ENCODE measurements at places on chromosomes 4 and X. TPM values are rescaled to one million over a fixed set of nuclear protein-coding genes. Genes with fewer than 3 reads are reported as not detected.

UPF3B gene
- 3.8 TPM for total RNA-seq

KLF8 gene
- 3.3 TPM for total RNA-seq

NR0B1 gene
- total RNA-seq: 0.27 TPM

PROM1 gene
- total RNA-seq: 61.3 TPM

TBC1D8B gene
- total RNA-seq: 7.3 TPM

ABCD1 gene
- 7.2 TPM for total RNA-seq

RBMXL3 gene
- not detected for total RNA-seq

UGT2A1 gene
- total RNA-seq: 0.31 TPM

TCEAL8 gene
- total RNA-seq: 121 TPM

SLC9B1 gene
- 2.6 TPM for total RNA-seq

- H3K4me3 ChIP-seq: no peak overlapping the region
- H3K36me3 ChIP-seq: no peaks in the 10 kb centered on the region
- peak overlapping the region; percentile 7 for H3K27ac ChIP-seq
- no peak for DNase-seq
Observed at GRCh38 chrX:155755706-155756337, 125.3 kb upstream of the VAMP7 start.

- H3K27ac ChIP-seq: peak overlapping the region; percentile 44
- DNase-seq: peak; percentile 56
- peaks cover 26% of the 10 kb centered on the region for H3K4me1 ChIP-seq
- H3K27me3 ChIP-seq: peaks cover 33% of the 10 kb centered on the region
Observed at GRCh38 chr4:78058591-78059523, 1.7 kb downstream of the FRAS1 start.

- H3K36me3 ChIP-seq: no peaks in the 10 kb centered on the region
- no peak overlapping the region for H3K27ac ChIP-seq
- H3K4me3 ChIP-seq: no peak overlapping the region
- H3K27me3 ChIP-seq: no peaks in the 10 kb centered on the region
- DNase-seq: no peak
- no peaks in the 10 kb centered on the region for H3K4me1 ChIP-seq
Observed at GRCh38 chr4:55568905-55569504, 22.3 kb upstream of the CLOCK start.

- no peaks in the 10 kb centered on the region for H3K27me3 ChIP-seq
- H3K36me3 ChIP-seq: no peaks in the 10 kb centered on the region
- H3K4me1 ChIP-seq: no peaks in the 10 kb centered on the region
- H3K4me3 ChIP-seq: no peak overlapping the region
Observed at GRCh38 chr4:165834116-165834515, 38.9 kb upstream of the TLL1 start.

GRCh38 chr4:152599636-152600035, 63.7 kb upstream of the FBXW7 start:
- DNase-seq: no peak
- H3K36me3 ChIP-seq: no peaks in the 10 kb centered on the region
- no peaks in the 10 kb centered on the region for H3K27me3 ChIP-seq
- no peak overlapping the region for H3K4me3 ChIP-seq
- H3K27ac ChIP-seq: no peak overlapping the region

GRCh38 chrX:49198540-49199314, 1.3 kb downstream of the SYP start:
- no peak overlapping the region for H3K27ac ChIP-seq
- peaks cover 3% of the 10 kb centered on the region for H3K27me3 ChIP-seq
- no peak for DNase-seq
- no peaks in the 10 kb centered on the region for H3K36me3 ChIP-seq
- no peak overlapping the region for H3K4me3 ChIP-seq
- peaks cover 3% of the 10 kb centered on the region for H3K4me1 ChIP-seq

DNA sequence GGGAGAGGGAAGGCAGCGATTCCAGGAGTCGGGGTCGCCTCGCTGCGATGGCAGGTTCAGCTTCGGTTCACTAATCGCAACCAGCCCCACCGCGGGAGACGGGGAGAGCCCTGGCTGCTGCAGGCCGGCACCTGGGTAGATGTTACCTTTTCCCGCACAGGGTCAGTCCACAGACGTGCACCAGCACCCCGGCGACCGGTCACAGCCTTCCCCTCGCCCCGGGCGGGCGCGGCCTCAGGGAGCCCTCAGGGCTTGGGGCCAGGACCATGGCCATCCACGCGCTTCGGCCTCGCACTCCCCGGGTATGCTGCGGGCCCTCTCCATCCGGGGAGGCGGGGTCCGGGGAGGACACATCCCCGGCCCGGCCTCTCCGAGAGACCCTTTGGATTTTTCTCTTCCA, 26.1 kb upstream of the EXOC1L start:
- H3K36me3 ChIP-seq: no peaks in the 10 kb centered on the region
- no peak overlapping the region for H3K27ac ChIP-seq
- H3K4me3 ChIP-seq: no peak overlapping the region
- peaks cover 18% of the 10 kb centered on the region for H3K27me3 ChIP-seq

- peak; percentile 67 for DNase-seq
- H3K4me1 ChIP-seq: peaks cover 4% of the 10 kb centered on the region
- peaks cover 26% of the 10 kb centered on the region for H3K36me3 ChIP-seq
- no peak overlapping the region for H3K4me3 ChIP-seq
- H3K27ac ChIP-seq: no peak overlapping the region
Observed at GRCh38 chr4:153276971-153277370, 67.5 kb upstream of the MND1 start.

DNA sequence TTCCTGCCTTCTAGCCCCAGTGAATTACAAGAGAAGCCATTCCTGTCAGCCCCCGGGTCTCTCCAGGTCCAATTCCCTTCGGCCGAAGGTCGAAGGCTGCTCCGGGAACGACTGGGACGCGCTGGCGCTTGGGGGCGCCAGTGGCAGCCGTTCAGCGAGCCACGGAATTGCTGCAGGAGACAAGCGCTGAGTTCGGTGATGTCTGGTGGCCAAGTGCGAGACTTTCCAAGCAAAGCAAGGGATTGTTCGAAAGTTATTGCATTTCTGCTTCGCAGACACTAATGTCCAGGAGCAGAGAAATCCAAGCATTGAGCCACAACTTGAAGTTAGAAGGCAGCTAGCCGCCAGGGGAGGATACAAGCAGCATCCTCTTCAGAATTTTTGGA, 1.1 kb upstream of the DKK2 start:
- DNase-seq: peak; percentile 91
- H3K4me1 ChIP-seq: peaks cover 20% of the 10 kb centered on the region
- peak overlapping the region; percentile 58 for H3K4me3 ChIP-seq
- peaks cover 32% of the 10 kb centered on the region for H3K27me3 ChIP-seq

- H3K27me3 ChIP-seq: no peaks in the 10 kb centered on the region
- no peaks in the 10 kb centered on the region for H3K36me3 ChIP-seq
- no peak overlapping the region for H3K4me3 ChIP-seq
- H3K4me1 ChIP-seq: no peaks in the 10 kb centered on the region
- DNase-seq: peak; percentile 64
Observed at GRCh38 chrX:92270936-92271855, 492.0 kb downstream of the PCDH11X start.

- no peak overlapping the region for H3K27ac ChIP-seq
- H3K4me1 ChIP-seq: no peaks in the 10 kb centered on the region
- no peaks in the 10 kb centered on the region for H3K36me3 ChIP-seq
- H3K4me3 ChIP-seq: no peak overlapping the region
Observed at GRCh38 chr4:121758925-121759568, 5.9 kb downstream of the SMIM43 start.

DNA sequence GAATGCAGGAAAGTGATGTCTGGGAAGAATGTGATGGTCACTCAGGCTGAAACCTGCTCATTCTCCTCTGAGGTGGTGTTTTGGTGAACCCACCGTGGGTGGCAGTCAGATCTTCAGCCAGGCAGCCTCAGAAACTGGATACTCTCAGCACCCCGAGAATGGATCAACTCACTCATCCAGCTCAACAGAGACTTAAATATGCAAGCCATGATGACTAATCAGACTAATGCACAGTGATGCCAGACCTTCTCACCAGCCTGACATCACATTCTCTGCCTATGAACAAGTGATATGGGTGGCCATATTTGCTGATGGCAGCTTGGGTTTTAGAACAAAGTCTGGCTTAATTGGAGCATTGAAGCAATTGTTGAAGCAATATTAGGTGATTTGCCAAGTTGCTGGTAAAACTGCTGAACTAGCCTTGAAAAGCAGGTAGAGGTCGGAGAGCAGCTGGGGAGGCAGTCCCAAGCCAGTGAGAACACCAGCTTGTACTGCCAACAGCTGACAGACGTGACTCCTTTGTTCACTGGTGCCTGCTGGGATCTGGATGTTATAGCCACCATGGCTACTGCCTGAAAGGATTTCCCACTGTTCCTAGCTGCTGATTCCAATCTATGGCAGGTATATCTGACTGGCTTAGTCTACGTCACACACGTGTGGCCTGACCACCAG, 608.1 kb downstream of the MID1IP1 start:
- H3K4me1 ChIP-seq: peaks cover 3% of the 10 kb centered on the region
- DNase-seq: no peak
- H3K27me3 ChIP-seq: peaks cover 40% of the 10 kb centered on the region
- H3K4me3 ChIP-seq: no peak overlapping the region

- H3K4me3 ChIP-seq: no peak overlapping the region
- no peak overlapping the region for H3K27ac ChIP-seq
- peaks cover 3% of the 10 kb centered on the region for H3K36me3 ChIP-seq
- no peak for DNase-seq
- no peaks in the 10 kb centered on the region for H3K4me1 ChIP-seq
Observed at GRCh38 chrX:2626750-2627149, 64.3 kb upstream of the CD99 start.

DNA sequence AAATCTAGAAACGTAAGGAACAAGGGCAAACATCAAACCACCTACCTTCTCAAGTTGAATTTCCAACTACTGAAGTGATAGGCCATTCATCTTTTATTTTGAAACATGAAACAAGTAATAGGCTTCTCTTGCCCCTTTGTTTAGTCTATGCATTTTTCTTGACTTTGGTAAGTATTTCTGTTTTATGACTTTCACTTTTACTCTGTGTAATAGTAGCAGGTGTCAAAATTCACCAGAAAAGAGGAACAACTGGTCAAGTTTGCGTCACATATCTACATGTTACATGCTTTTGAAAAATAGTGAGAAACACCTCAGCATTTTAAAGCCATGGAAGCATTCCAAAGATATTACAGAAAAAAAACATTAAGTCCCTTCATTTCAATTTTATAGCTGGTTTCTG, 157.1 kb upstream of the FTHL17 start:
- no peaks in the 10 kb centered on the region for H3K36me3 ChIP-seq
- H3K4me3 ChIP-seq: no peak overlapping the region
- H3K27me3 ChIP-seq: peaks cover 4% of the 10 kb centered on the region
- DNase-seq: peak; percentile 59
- H3K27ac ChIP-seq: peak overlapping the region; percentile 80

GRCh38 chr4:845233-845835, 19.4 kb upstream of the CPLX1 start:
- no peak overlapping the region for H3K27ac ChIP-seq
- H3K27me3 ChIP-seq: no peaks in the 10 kb centered on the region
- H3K36me3 ChIP-seq: peaks cover 16% of the 10 kb centered on the region

- H3K27me3 ChIP-seq: no peaks in the 10 kb centered on the region
- H3K4me1 ChIP-seq: peaks cover 2% of the 10 kb centered on the region
- no peak overlapping the region for H3K4me3 ChIP-seq
- peak overlapping the region; percentile 80 for H3K27ac ChIP-seq
- peak; percentile 69 for DNase-seq
- no peaks in the 10 kb centered on the region for H3K36me3 ChIP-seq
Observed at GRCh38 chr4:53195815-53196661, 169.8 kb downstream of the SCFD2 start.

DNA sequence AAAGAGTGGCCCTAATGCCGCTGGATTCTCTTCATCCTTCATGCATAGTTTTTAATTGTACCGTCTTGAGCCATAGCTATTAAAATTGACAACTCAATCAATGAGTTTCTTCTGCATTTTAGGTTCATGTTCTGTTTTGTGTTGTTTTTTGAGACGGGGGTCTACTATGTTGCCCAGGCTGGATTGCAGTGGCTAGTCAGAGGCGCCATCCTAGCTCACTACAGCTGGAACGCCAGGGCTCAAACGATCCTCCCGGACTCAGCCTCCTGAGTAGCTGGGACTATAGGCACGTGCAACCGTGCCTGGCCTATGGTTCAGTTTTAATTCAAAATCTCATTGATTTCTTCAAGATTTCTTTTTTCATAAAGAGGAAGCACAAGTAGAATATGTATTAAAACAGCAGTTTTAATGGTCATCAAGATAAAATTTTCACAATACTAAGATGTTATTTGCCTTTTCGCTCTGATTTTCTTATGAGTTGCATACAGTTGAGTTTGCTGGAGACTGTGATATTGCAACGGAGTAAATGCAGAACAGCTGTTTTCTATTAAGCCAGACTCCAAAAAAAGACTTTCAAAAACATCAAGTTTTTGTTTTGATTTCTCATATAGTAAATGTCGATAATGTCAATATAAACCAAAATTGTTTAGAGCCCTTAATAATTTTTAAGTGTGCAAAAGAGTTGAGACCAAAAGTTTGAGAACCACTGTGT, 1.1 kb upstream of the STX18 start:
- H3K4me1 ChIP-seq: peaks cover 13% of the 10 kb centered on the region
- H3K27me3 ChIP-seq: no peaks in the 10 kb centered on the region
- H3K36me3 ChIP-seq: peaks cover 7% of the 10 kb centered on the region
- peak; percentile 8 for DNase-seq

DNA sequence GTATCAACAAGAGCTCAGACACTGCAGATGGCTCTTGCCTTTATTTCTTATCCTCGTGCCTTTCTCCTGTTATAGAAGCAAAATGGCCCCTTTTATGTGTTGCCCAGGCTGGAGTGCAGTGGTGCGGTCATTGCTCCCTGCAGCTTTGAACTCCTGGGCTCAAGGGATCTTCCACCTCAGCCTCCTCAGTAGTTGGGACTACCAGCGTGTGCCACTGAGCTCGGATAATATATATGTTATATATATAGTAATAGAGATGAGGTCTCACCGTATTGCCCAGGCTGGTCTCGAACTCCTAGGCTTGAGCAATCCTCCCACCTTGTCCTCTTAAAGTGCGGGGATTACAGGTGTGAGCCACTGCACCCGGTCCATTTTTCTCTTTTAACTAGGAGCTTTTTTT, 79.7 kb downstream of the TMEM131L start:
- no peak for DNase-seq
- H3K27me3 ChIP-seq: no peaks in the 10 kb centered on the region
- H3K27ac ChIP-seq: peak overlapping the region; percentile 29
- no peak overlapping the region for H3K4me3 ChIP-seq
